ENCODE measurements at places on chromosomes 6 and 20.

- no peak for DNase-seq
Measured at GRCh38 chr6:155517294-155517693, 61.7 kb upstream of the NOX3 start.

DNA sequence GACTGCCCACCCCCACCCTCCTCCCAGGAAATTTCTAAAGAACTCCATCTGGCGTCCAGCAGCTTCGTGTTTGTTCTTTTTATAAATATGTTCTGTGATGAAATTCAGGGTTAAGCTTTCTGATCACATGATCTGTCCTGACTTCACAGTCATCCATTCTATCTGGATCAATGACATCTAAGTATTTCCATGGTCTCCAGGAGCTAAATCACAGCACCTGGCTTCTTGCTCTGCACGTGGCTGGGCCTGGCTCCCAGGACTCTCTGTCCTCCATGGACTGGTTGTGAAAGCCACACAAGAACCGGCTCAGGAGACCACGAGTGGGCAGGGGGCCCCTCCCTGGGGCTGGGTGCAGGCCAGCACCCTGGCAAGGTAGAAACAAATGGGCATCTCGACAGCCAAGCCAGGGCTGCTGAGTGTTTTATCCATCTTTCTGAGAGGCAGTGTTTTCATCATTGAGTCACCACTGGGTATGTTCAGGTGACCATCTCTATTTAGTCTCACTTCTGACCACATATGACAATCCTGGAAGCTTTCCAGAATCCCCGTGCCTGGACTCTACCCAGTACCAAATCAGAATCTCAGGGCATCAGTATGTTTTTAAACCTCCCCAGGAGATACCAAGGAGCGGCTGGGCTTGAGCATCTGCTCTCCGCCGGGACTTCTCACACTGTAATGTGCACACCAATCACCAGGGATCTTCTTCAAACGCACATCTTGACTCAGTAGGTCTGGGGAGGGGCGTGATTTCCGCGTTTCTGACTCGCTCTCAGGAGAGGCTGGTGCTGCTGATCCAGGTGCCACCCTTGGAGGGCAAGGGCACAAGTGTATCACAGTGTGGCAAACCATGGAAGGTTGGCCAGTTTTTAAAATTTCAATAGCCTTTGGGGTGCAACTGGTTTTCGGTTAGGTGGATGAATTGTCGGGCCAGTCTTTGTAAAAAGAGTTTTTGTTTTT, 31.6 kb upstream of the PXDC1 start:
- DNase-seq, result no peak

- DNase-seq, result peak; percentile 8
Measured at GRCh38 chr20:4512891-4513550, 208.7 kb upstream of the PRND start.

GRCh38 chr20:43457640-43458421, at the start of gene SRSF6:
TSS of gene SRSF6 (plus strand) at chr20:43457896. CDS start at chr20:43458034, 138 bp downstream.
- DNase-seq, result peak; percentile 94

DNA sequence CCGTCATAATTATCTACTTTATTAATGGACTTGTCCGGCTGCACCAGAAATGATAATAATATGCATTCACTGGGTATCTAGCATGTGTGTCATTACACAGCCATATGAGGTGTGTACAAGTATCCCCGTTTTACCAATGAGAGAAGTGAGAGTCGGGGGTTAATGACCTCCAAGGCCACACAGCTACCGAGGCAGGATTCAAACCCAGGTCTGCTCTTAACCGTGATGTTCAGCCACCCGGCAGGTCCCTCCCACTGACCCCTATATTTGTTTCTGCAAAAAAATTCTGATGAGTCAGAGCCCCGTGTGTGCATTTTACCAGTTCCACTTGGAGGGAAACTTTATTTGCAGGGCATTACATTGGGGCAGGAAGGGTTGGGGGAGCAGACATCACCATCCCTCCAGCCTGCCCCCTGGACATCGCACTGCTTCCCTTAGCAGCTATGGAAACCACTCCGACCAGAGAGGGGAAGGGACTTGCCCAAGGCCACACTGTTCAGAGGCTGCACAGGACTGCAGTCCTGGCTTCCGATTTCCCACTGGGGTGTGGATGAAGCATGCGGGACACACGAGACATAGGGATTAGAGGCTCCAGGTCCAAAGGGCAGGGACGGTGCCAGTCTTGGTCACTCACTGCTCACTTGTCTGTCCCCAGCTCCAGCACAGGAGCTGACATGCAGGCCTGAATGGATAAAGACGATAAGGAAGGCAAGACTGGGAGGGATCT, 10.1 kb upstream of the SRC start:
- no peak for DNase-seq

GRCh38 chr6:134712311-134712710, 237.6 kb downstream of the ALDH8A1 start:
- no peak for DNase-seq

GRCh38 chr20:47358672-47359529, 2.4 kb upstream of the ZMYND8 start:
- peak; percentile 94 for DNase-seq

DNA sequence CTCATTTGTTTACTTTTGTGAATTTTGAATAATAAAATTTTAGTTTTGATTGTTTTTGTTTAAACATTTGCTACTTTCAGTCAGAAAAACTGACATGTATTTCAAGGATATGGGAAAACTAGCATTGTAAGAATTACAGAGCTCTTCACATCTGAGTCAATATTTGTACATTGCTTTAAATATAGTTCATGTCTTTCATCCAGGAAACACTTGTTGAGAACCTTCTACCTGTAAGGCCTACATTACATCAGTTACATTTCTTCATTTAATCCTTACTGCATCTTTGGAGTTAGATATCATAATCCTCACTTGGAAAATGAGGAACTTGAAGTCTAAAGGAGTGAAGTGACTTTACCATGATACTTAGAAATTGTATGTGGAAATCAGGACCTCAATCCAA, 242.9 kb downstream of the KCNQ5 start:
- DNase-seq, result no peak

DNA sequence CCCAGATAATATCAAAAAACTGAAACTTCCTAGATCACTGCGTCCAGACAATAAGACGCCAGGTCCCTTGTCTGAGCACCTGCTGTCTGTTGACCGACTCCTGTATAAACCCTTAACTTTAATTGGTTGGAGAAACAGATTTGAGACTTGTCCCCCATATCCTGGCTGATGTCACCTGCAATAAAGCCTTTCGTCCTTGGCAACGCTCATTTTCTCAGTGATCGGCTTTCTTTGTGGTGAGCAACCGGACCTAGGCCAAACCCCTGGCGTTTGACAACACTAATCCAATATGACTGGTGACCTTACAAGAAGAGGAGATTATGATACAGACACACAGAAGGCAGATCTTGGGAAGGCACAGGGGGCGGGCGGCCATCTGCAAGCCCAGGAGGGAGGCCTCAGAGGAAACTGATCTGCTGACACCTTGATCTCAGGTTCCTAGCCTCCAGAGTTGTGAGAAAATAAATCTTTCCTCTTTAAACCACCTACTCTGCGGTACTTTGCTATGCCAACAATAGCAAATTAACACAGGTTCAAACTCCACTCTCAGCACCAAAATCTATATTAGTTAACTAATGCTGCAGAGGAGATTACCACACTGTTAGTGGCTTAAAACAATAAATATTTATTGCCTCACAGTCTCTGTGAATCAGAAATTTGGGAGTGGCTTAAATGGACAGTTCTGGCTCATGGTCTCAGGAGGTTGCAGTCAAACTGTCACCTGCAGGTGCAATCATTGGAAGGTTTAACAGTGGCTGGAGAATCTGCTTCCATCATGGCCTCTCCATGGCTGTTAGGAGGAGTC, 178.7 kb downstream of the OTOR start:
- DNase-seq, result no peak

DNA sequence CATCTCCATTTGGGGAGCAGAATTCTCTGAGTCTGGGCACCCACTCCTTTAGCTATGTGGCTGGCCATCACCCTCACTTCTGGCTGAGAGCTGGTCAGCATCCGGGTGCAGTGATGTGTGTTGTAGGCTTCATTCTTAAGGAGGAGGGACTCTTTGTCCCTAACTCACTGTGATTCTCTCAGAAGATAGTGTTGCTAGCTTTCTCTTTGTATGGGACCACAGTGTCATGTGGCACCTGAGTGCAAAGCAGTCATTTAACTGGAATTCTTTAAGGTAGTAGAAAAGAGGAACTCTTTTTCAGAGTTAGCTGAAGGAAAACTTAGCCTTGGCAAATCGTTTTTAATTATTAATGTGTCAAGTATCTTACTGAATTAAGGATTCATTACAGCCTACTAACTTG, 165.9 kb downstream of the JARID2 start:
- DNase-seq, result no peak

DNA sequence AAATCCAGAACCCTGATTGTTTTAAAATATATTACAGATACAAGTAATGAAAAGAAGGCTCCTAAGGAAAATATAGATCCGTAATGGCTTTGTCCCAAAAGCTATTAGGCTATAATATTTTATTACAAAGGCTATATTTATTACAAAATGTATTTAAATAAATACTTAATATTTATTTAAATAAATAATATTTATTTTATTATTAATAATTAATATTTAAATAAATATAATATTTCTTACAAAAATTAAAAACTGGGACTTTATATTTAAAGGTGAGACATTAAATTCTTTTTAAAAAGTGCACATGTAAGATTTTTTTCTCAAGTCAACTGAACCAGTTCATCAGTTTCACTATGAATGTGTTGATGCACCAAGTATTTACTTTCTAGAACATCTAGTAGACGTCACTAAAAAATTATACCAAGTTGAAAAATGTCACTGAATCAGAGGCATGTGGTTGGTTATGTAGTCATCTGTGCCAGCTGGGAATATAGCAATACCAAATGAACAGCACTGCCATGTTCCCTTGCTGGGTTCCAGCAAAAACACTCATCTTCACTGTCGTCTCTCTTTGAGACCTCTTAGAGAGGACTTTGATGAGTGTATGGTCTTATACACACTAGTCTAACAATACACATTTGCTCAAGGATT, 278.9 kb downstream of the ESR1 start:
- DNase-seq, result no peak

DNA sequence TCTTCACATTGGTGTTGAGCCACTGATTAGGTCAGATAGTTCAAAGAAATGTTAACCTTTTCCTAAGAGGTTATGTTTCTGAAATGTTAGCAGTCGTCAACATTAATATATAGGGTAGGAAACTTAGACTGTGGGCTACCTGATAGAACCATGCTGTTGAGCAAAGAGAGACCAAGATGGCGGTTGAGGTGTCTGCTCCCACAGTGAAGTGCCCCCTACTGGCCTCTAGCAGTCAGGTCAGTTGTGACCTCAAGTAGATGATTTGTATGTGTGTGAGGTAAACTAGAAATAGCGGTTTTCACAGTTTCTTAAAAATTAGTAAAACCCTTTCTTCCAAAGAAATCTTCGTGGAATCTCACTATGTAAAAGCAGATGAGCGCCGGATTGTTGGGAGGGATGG, 40.3 kb downstream of the MTHFD1L start:
- no peak for DNase-seq

- DNase-seq, result no peak
Measured at GRCh38 chr6:67535946-67536345, 1099.1 kb upstream of the ADGRB3 start.

Data from MG63 (cell line).